Fibroblast of skin of left biceps (primary cell): ENCODE measurements at places on chromosomes 3 and 15.

- DNase-seq, result no peak
Observed at GRCh38 chr3:13072239-13072599, 1.0 kb downstream of the IQSEC1 start.

GRCh38 chr15:68241088-68241935 lies 11.8 kb upstream of the CLN6 start:
- DNase-seq, result no peak

GRCh38 chr3:166455744-166456143 lies 618.5 kb upstream of the BCHE start:
- peak; percentile 79 for DNase-seq

DNA sequence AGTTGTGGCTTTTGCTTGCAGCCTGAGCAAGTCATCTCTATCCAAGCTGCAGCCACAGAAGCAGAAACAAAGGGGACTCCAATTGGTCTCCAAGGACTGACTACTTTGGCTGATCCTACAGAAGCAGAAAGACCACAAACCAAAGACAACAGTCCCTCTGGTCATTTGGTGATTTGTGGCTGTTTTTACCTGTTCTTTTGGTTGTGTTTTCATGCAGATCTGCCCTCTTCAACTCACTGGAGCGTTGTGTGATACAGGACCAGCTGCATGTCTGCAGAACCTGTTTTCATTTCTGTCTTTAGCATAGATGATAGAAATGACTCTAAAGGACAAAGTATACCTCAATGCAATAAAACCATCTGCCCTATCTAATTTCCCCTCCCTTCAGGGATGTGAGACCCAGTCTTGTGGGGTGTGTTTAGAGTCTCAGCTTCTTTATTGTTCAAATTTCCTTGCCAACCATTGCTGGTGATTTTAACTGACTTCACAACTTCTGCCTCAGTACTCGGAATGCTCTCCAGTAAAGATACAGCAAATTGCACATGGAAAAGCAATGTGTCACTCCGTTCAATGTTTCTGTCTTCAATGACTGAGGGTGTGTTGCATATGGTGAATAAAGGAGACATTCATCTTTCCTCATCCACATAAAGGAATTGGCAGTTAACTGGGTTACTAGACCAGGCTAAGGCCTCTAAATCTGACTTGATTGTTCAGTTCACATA lies 48.9 kb upstream of the SLC7A14 start:
- no peak for DNase-seq

DNA sequence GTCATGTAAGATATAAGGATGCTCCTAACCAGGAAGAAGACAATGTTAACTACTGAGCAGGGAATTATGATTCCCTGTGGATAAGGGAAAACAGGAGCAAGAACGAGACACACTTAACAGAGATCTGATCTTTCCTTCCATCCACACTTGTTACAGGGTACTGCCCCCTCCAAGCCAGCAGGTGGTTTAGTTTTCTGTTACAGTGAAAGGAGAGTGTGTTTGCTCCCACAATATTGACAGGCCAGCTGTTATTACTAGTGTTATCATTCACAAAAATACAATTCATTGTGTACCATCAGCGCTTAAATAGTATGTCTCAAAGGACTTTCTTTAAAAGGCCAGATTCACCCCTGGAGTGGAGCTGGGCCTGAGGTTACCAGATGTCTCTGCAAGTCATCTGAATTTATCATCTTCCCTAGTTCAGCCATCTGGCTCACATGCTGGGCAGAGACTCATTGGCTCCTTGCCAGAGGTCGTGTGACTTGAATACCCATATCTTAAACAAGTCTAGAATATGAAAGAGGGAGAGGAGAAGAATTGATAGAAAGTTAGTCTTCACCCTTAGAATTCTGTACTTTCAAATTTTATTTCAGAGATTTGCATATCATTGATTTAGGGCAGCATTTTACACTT lies 16.8 kb upstream of the FMN1 start:
- DNase-seq, result no peak

DNA sequence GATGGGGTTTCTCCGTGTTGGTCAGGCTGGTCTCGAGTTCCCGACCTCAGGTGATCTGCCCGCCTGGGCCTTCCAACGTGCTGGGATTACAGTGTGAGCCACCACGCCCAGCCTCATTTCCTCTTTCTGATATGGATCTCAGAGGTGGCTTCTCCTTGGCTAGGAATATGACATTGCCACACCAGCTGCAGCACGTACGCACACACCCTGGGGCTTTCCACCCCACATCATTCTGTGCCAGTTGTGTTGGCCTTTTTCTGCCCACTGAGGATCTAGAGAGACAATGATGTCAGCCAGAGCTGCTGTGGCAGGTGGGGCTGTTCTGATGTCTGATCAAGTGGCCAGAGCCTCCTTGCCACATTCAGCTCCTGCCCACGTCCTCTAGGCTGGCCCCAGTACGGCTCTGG lies 29.0 kb downstream of the TMEM45A start:
- DNase-seq, result no peak

- DNase-seq, result no peak
Observed at GRCh38 chr15:69606921-69607500, 154.4 kb downstream of the RPLP1 start.

GRCh38 chr3:155553780-155554179 lies 191.1 kb downstream of the PLCH1 start:
- no peak for DNase-seq

GRCh38 chr3:99602183-99602582 lies 36.2 kb upstream of the COL8A1 start:
- DNase-seq, result no peak
